ENCODE measurements at places on chromosomes 7 and 10.

GRCh38 chr7:132179681-132180080, 396.6 kb downstream of the PLXNA4 start:
- DNase-seq: no peak

GRCh38 chr10:130743751-130744271, 567.7 kb downstream of the TCERG1L start:
- no peak for DNase-seq

- DNase-seq: no peak
Measured at GRCh38 chr7:158076215-158076614, 511.4 kb downstream of the PTPRN2 start.

DNA sequence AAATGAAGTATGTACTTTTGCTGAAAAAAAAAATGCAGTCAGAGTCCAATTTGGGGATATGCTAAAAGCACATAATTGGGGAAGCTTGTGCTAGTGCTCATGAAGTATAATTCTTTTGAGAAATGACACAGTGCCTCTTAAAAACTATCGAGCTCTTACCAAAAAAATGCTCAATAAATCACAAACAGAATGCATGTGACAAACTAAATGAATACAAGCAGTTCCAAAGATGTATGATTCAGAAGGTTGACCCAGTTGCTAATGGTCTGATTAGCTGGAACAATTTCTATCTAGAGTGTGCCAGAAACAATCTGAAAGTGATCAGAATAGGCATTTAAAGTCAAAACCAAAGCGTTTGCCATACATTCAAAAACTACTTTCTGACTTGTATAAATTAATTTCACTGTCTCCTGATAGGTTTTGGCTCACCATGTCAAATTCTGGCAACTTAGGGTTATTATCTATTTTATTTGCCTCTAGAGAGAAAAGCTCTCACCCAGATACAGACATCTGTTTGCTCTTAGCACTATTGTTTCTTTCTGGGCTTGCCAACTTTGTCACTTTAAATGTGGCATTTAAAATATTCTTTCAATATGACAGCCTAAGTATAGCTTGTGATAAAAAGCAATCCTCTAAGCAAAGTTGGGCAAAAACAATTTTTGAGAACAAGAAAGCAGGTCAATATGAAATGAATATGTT, 114.7 kb upstream of the AHR start:
- DNase-seq: no peak

- no peak for DNase-seq
Measured at GRCh38 chr10:127737563-127738511, 852 bp downstream of the FOXI2 start.

GRCh38 chr7:31663072-31663471, 23.9 kb upstream of the PPP1R17 start:
- no peak for DNase-seq

GRCh38 chr10:106938513-106938912, 226.0 kb downstream of the SORCS1 start:
- DNase-seq: no peak

DNA sequence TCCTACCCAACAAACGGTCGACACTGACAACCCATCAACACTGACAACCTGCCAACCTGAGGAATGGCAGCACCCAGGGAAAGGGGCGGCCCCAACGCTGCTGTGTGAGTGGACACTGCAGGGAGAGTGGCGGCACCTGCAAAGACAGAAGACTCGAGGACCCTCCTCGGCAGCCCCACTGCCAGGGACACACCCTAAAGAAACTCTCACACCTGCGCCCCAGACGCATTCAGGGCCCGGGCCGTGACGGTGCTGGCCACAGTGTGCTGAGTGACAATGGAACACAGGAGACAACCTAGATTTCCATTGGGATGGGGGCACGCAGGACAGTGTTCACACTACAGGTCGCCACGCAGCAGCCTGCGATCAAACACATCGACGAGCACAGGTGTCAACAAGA, 3.6 kb downstream of the CAMK2B start:
- DNase-seq: no peak
